Activated naive CD4-positive, alpha-beta T cell treated with anti-CD3 and anti-CD28 coated beads, Interleukin-2, amount 10 ng/mL, durations not matched to agents 5 hours and 36 hours (primary cell): ENCODE measurements at places on chromosomes 13 and 19. TPM values are rescaled to one million over a fixed set of nuclear protein-coding genes. Genes with fewer than 3 reads are reported as not detected.

The MTUS2 gene
- total RNA-seq, result not detected

The CRLF1 gene
- total RNA-seq, result not detected

The SUGT1 gene
- 37.8 TPM for total RNA-seq

The PNMA8A gene
- 0.63 TPM for total RNA-seq

The RETN gene
- total RNA-seq, result 0.88 TPM

The CHST8 gene
- not detected for total RNA-seq

The DACT3 gene
- 0.41 TPM for total RNA-seq

The TLE6 gene
- total RNA-seq, result 2.1 TPM

The LILRA1 gene
- not detected for total RNA-seq

The ZNF578 gene
- 2.5 TPM for total RNA-seq

The RFC3 gene
- 26.3 TPM for total RNA-seq

The PRTN3 gene
- total RNA-seq, result not detected

The KIR3DL2 gene
- total RNA-seq, result 0.55 TPM
